Activated T-cell treated with anti-CD3 and anti-CD28 coated beads for 48 hours (primary cell): ENCODE measurements at places on chromosomes 5 and 9.

- no peak for DNase-seq
Measured at GRCh38 chr9:27939186-27939585, 365.9 kb upstream of the C9orf72 start.

GRCh38 chr9:3125602-3126405 lies 281.9 kb upstream of the PUM3 start:
- DNase-seq, result no peak

DNA sequence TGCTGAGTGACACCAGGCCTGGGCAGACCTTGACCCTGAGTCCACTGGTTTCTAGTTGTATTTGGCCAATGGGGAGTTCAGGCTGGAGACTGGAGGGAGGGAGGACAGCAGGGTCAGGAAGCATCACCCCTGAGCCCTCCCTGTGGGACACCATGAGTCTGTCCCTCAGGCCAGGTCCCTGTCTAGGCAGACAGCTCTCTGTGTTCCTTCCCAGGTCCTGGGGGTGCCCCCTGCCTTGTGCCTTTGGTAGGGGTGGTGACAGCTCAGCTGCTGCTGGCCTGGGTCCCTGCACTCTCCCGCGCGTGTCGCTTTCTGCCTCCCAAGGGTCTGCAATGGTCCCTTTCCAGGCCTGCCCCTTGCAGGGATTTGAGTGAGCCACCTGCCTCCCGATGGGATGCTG lies 125.5 kb downstream of the OLFM1 start:
- no peak for DNase-seq

DNA sequence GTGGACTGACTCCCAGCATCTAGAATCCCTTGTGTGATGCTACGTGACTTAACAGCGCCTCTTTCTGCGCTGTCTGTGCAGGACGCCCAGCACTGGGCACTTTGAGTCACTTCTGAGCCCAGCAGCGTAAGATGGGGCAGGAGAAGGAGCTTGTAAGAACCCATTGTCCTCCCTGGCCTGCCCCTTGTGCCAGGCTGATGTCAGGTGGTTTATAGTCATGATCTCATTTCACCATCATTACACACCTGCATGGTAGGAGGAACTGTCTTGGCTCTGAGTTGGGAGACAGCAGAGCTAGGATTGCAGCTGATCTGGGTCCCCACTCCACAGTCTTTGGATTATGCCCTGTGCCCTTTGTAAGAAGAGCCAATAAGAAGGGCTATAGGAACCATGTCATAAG lies 12.2 kb downstream of the ERGIC1 start:
- no peak for DNase-seq

DNA sequence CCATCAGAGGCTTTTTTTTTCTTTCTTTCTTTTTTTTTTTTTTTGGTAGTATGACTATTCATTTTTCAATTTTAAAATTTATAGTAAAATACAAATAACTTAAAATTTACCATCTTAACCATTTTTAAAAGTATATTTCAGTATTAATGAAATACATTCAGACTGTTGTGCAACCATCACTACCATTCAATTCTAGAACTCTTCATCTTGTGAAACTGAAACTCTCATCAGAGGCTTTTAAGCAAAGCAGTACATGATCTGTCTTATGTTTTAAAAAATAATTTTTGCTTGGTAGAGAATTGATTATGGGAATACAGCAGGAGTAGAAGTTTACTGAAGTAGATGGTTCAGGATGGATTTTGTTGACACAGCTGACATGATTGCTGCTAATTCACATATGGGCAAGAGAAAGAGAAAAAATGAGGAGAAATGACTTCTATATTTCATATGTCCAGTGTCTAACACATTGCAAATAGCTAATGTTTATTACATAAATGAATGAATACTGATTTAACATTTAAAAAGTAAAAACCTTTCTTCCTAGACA lies 13.4 kb downstream of the ELOVL7 start:
- DNase-seq, result no peak

DNA sequence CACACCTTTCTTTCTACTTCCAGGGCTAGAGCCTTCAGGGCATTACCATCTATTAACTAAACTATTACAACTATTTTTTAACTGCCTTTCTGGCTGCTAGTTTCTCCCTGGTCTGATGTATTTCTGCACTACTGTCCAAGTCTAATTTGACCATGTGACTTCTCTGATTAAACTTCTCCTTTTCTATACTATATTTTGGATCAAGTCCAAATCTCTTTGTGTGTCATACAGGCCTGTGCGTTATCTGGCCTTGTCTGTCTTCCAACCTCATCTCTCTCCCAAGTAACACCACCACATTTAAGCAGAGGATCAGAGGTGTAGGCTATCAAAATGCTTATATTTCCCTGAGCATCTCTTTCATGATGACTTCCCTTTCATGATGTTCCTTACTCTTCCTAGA lies 47.2 kb upstream of the OR13F1 start:
- no peak for DNase-seq

DNA sequence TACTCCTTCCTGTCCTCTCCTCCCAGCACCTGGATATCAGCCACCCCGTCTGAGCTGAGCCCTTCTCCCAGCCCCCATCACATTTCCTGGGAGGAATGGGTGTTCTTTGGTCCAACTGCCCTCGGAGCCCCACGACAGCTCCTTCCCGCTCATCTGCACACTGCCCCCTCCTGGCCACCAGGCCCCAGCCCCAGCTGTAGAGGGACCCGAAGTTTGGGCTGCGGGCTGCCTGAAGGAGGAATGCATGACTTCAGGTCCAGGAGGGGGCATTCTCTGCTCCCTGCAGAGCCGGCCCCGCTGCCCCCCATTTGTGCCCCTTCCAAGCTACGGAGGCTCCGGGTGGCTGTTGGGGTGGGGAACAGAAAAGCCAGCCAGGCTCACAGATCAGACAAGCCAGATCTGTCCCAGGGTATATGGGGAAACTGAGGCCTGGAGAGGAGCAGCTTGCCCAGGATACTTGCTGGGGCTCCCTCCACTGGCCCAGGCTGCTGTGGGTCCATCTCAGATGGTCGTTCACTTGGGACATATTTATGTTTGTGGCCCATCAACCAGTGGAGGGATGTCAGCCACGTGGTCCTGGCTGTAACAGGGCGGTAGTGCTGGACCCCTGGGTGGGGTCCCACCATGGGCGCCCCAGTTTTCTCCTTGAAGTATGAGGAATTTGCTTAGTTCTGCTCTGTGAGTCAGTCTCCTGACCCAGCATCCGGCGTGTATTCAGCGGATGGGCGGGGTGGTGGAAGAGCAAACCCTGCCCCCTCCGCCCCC lies 33.1 kb downstream of the DAB2IP start:
- DNase-seq, result peak; percentile 19

- DNase-seq, result no peak
Measured at GRCh38 chr5:59002162-59002825, 419.4 kb downstream of the RAB3C start.
